WTC11 (cell line): ENCODE measurements at places on chromosomes 2 and 18. TPM values are rescaled to one million over a fixed set of nuclear protein-coding genes. Genes with fewer than 3 reads are reported as not detected.
A peak's percentile ranks its signal among the peaks of the same experiment; 100 is the strongest.

DNA sequence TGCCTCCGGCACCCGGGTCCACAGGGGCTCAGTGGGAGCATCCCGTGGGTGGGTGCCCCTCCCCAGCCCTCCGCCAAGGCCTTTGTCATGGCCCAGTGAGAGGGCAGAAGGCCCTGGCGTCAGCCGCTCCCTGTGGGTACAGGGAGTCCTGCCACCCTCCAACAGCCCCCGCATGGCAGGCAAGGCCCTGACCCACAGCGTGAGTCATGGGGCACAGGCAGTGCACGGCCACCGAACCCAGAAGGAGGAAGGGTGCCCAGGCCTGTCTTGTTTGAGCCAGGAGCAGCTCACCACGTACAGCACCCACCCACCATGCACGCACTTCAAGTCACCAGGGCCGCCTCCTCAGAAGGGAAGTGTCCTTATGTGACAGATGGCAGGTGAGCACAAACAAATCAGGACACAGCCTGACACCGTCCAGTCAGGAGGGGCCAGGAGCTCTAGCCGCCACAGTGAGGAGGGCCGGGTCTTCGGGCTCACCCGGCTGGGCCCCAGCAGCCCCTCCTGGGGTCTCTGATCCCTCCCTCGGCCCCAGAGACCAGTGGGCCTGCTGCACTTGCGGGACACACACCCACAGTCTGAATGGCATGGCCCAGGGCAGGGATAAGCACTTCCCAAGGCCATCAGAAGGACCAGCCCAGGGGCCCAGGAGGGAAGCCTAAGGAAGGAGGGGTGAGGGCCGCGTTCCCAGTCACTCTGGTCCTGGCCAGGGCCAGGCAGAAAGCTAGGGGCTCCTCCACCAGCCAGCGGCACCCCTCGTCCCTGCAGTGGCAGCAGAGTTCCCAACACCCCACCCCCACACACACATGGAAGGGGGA lies 25.8 kb downstream of the BIN1 start:
- no peak overlapping the region for H3K4me3 ChIP-seq
- no peaks in the 10 kb centered on the region for H3K36me3 ChIP-seq
- peaks cover 44% of the 10 kb centered on the region for H3K4me1 ChIP-seq

DNA sequence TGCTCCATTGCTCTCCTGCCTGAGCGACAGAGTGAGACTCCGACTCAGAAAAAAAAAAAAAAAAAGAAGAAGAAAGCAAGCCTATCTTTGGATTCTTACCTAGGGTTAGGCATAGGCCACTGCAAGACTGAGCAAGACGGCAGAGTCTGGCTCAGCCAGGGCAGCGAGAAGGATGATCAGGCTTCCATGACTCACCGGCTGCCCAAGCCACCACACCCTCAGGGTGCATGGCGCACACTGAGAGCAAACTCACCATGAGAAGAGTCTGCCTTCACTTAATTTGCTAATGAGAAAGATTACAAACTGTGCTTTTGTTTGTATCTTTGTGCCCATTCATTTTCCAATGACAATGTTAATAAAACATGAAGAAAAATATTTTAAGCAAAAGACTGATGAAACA lies 8.2 kb downstream of the FAM110C start:
- H3K36me3 ChIP-seq = peaks cover 30% of the 10 kb centered on the region
- H3K4me3 ChIP-seq = no peak overlapping the region
- peaks cover 16% of the 10 kb centered on the region for H3K4me1 ChIP-seq
- no peak overlapping the region for H3K27ac ChIP-seq
- 0 out of 2 replicates have a peak, but pooled peaks cover under 1% of the 10 kb centered on the region for H3K27me3 ChIP-seq
- no peak for DNase-seq

GRCh38 chr18:48627216-48627615 lies 88.4 kb downstream of the CTIF start:
- no peaks in the 10 kb centered on the region for H3K27me3 ChIP-seq
- H3K36me3 ChIP-seq = no peaks in the 10 kb centered on the region
- peaks cover 41% of the 10 kb centered on the region for H3K4me1 ChIP-seq
- no peak for DNase-seq
- no peak overlapping the region for H3K4me3 ChIP-seq

- H3K27ac ChIP-seq = no peak overlapping the region
- DNase-seq = no peak
- peaks cover 34% of the 10 kb centered on the region for H3K4me1 ChIP-seq
- peaks cover 7% of the 10 kb centered on the region for H3K27me3 ChIP-seq
- H3K4me3 ChIP-seq = no peak overlapping the region
These were observed 3.8 kb downstream of the SMYD5 start for GRCh38 chr2:73217826-73218225.

GRCh38 chr2:158204741-158205165 lies 103.1 kb downstream of the UPP2 start:
- H3K27ac ChIP-seq = no peak overlapping the region
- H3K36me3 ChIP-seq = no peaks in the 10 kb centered on the region
- no peak for DNase-seq
- no peak overlapping the region for H3K4me3 ChIP-seq
- H3K4me1 ChIP-seq = no peaks in the 10 kb centered on the region
- H3K27me3 ChIP-seq = no peaks in the 10 kb centered on the region

GRCh38 chr18:48161911-48162698 lies 231.6 kb upstream of the SMAD2 start:
- H3K27me3 ChIP-seq = peaks cover 64% of the 10 kb centered on the region
- no peaks in the 10 kb centered on the region for H3K36me3 ChIP-seq
- H3K4me3 ChIP-seq = peak overlapping the region; percentile 67
- DNase-seq = no peak
- peaks cover 30% of the 10 kb centered on the region for H3K4me1 ChIP-seq

DNA sequence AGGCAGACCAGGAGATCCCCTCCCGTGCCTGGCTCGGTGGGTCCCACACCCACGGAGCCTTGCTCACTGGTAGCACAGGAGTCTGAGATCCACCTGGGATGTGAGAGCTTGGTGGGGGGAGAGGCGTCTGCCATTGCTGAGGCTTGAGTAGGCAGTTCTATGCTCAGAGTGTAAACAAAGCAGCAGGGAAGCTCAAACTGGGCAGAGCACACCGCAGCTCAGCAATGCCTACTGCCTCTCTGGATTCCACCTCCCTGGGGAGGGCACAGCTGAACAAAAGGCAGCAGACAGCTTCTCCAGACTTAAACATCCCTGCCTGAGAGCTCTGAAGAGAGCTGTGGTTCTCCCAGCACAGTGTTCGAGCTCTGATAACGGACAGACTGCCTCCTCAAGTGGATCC lies 85.1 kb downstream of the UGP2 start:
- H3K4me1 ChIP-seq = peaks cover 14% of the 10 kb centered on the region
- H3K27ac ChIP-seq = no peak overlapping the region
- no peak overlapping the region for H3K4me3 ChIP-seq
- no peaks in the 10 kb centered on the region for H3K27me3 ChIP-seq
- DNase-seq = no peak

GRCh38 chr2:201699416-201699815 lies 972 bp upstream of the MPP4 start:
- 0 out of 2 replicates have a peak overlapping the region, but pooled peaks have one; percentile 14 for H3K4me3 ChIP-seq
- H3K27ac ChIP-seq = peak overlapping the region; percentile 84
- DNase-seq = no peak
- peaks cover 61% of the 10 kb centered on the region for H3K4me1 ChIP-seq
- H3K36me3 ChIP-seq = peaks cover 16% of the 10 kb centered on the region

- H3K27me3 ChIP-seq = no peaks in the 10 kb centered on the region
- no peak overlapping the region for H3K4me3 ChIP-seq
- no peak overlapping the region for H3K27ac ChIP-seq
- no peaks in the 10 kb centered on the region for H3K36me3 ChIP-seq
- DNase-seq = no peak
These were observed 139.0 kb upstream of the ITGB6 start for GRCh38 chr2:160338901-160339685.

- no peaks in the 10 kb centered on the region for H3K4me1 ChIP-seq
- no peak overlapping the region for H3K4me3 ChIP-seq
- no peak for DNase-seq
- peak overlapping the region; percentile 46 for H3K27ac ChIP-seq
These were observed 136.5 kb downstream of the PRPF40A start for GRCh38 chr2:152580714-152581113.

DNA sequence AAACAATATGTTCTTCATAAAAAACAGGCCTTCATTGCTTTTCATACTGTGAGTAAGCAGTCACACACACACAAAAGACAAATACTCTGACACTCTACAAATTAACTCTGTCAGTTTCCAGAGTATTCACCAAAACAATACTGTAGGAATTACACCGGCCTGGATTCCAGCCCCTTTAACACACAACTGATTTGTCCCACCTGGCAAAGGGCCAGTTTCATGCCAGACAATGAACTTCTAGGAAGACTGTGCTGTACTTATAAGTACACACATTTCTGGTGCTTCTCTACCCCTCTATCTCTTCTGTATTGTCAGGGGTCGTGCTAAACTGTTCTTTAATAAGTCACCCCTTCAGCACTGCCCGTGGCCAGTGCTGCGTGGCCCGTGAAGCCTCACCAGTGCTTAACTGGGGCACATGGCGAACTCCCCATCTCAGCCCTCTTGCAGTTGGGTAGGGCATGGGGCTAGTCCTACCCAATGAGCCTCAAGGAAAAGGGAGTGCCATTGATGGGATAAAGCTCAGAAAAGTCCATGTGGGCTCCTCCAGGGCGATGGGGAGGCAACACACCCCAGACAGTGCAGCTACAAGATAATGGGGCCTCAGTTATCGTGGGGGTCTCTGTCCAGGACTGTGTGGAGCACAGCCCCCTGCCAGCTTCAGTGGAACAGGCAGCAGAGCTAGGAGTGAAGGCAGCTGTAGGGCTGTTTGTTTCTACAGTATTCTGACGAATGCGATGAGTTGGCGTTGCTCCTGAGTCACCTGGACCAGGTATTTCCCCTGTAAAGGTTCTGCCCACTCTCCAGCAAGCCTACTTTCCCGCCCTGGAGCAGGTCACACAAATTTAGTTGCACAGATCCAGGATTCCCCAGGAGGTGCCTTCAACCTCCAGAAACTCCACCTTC lies 99.0 kb downstream of the SP3 start:
- H3K4me3 ChIP-seq = no peak overlapping the region
- H3K4me1 ChIP-seq = peaks cover 11% of the 10 kb centered on the region
- H3K36me3 ChIP-seq = no peaks in the 10 kb centered on the region
- H3K27ac ChIP-seq = no peak overlapping the region
- H3K27me3 ChIP-seq = no peaks in the 10 kb centered on the region
- no peak for DNase-seq

GRCh38 chr2:60309941-60310660 lies 243.4 kb downstream of the BCL11A start:
- H3K4me3 ChIP-seq = no peak overlapping the region
- H3K27ac ChIP-seq = no peak overlapping the region
- H3K36me3 ChIP-seq = no peaks in the 10 kb centered on the region
- H3K4me1 ChIP-seq = peaks cover 4% of the 10 kb centered on the region; the same call in 1 of the 2 replicates
- DNase-seq = no peak

- peaks cover 30% of the 10 kb centered on the region for H3K4me1 ChIP-seq
- H3K27ac ChIP-seq = peak overlapping the region; percentile 58
- H3K4me3 ChIP-seq = no peak overlapping the region
- no peak for DNase-seq
- H3K27me3 ChIP-seq = no peaks in the 10 kb centered on the region
- peaks cover 35% of the 10 kb centered on the region for H3K36me3 ChIP-seq
These were observed 5.7 kb downstream of the KLHL23 start for GRCh38 chr2:169739351-169739750.

DNA sequence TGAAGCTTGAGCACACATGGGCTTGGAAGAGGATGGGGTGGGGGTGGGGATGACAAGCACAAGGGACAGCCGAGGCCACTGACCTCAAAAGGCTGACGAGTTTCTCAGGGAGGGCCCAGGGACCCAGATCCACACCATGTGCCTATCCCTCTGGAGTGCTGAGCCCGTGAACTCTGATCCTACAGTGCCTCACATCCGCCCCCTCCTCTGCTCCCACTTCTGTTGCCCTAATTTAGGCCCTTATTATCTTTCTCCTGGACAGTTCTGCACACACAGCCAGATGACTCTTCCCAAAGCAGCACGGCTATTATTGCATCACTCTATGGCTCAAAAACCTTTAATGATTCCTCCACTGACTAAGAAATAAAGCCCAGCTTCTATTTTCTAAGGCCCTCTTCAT lies 24.8 kb downstream of the CYRIA start:
- DNase-seq = no peak
- H3K27ac ChIP-seq = no peak overlapping the region
- H3K4me1 ChIP-seq = peaks cover 33% of the 10 kb centered on the region

DNA sequence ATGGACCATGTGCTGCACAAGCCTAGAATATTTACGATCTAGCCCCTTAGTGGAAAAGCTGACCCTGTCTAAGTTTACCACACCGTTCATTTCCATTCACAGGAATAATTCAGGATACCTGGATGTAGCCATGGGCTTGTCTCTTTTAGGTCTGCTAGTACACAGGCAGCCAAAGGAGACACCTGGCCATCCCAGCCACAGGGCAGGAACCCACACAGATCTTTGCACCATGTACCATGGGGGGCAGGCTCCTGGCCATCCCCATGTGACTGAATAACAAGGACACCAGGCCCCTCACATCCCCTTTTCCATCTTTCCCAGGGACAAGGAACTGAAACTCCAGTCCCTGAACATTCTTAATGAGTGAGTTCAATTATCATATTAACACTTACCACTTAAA lies 467.3 kb upstream of the MYT1L start:
- no peaks in the 10 kb centered on the region for H3K4me1 ChIP-seq
- H3K4me3 ChIP-seq = no peak overlapping the region
- H3K36me3 ChIP-seq = peaks cover 18% of the 10 kb centered on the region
- DNase-seq = no peak

PSMA8 gene
- not detected in 3 replicates for total RNA-seq

ACKR3 gene
- 0.94 to 1.4 TPM (median 1.3 TPM) in 3 replicates for total RNA-seq

TNS1 gene
- total RNA-seq = 4.2 to 5.4 TPM (median 4.5 TPM) in 3 replicates

SIX3 gene
- 6.2 to 13.2 TPM (median 6.6 TPM) in 3 replicates for total RNA-seq

LYG2 gene
- 0.25 TPM in 1 of 3 replicates, not detected in the others for total RNA-seq
